Neural progenitor cell (in vitro differentiated cells): ENCODE measurements at places on chromosomes 13 and 19. TPM values are rescaled to one million over a fixed set of nuclear protein-coding genes. Genes with fewer than 3 reads are reported as not detected.

Gene PTPRH
- not detected in 2 replicates for total RNA-seq

Gene HSD17B14
- 11.2 and 27.6 TPM in 2 replicates for total RNA-seq

Gene NUFIP1
- 6.0 and 12.9 TPM in 2 replicates for total RNA-seq

Gene ZNF723
- not detected in 2 replicates for total RNA-seq

Gene CDX2
- not detected in 2 replicates for total RNA-seq

Gene IGFL4
- total RNA-seq, result 0.15 and 0.21 TPM in 2 replicates

Gene SSC5D
- 0.56 TPM in 1 of 2 replicates, not detected in the other for total RNA-seq

Gene IL12RB1
- not detected in 2 replicates for total RNA-seq

Gene PLEKHF1
- total RNA-seq, result 1.2 and 1.4 TPM in 2 replicates

Gene ZIC2
- 52.4 and 87.3 TPM in 2 replicates for total RNA-seq

Gene FFAR3
- total RNA-seq, result not detected in 2 replicates

GRCh38 chr19:28169168-28169887 lies 1043.6 kb downstream of the UQCRFS1 start:
- DNase-seq, result peak; percentile 72

DNA sequence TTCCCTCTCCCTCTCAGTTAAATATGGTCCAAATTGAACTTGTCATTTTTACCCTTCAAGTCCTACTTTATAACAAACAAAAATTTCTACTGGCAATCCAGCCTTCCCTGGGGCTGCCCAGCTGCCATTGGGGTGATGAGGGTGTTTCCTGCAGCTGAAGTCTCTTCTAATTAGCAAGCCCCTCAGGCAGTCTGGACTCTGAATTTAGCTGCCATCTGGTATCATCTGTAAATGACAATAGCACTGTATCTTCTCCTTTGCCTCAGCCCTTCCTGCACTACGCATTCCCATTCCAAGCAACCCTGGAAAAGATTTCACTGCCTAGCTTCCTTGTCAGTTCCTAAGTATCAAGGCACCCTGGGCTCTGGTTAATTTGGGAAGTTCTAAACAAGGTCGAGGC lies 331.1 kb upstream of the KLF12 start:
- DNase-seq, result peak; percentile 10

DNA sequence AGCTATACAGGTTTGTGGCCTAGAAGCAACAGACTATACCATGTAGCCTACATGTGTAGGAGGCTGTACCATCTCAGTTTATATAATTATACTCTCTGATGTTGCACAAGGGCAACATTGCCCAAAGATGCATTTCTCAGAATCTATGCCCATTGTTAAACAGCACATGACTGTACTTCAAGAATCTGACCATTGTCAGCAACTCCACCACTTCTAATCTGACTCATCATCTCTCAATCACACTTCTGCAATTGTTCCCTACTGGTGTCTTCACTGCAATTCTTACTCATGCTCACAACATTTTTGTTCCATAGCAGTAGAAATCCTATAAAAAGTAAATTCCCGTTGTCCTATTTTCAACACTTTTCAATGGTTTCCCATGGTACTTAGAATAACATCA lies 63.9 kb upstream of the ATXN8OS start:
- DNase-seq, result no peak

GRCh38 chr19:51503286-51503817 lies 1.8 kb upstream of the SIGLEC12 start:
- DNase-seq, result no peak

DNA sequence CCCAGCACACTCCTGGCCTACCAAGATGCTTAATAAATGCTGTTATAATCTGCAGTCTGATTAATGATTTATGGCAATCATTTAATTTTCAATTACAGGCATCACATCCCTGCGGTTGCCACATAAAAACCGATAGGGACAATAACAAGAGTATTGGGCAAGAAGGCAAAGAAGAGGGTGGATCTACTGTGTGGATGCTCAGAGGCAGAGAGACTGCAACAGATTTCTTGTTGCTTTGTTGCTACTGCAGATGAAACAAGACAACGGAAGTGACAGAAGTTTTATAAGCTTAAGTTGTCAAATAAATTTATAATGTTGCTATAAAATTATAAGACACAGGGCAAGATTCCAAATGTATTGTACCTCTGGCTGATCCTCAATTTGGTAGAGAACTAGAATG lies 154.8 kb downstream of the ABCC4 start:
- DNase-seq, result no peak

DNA sequence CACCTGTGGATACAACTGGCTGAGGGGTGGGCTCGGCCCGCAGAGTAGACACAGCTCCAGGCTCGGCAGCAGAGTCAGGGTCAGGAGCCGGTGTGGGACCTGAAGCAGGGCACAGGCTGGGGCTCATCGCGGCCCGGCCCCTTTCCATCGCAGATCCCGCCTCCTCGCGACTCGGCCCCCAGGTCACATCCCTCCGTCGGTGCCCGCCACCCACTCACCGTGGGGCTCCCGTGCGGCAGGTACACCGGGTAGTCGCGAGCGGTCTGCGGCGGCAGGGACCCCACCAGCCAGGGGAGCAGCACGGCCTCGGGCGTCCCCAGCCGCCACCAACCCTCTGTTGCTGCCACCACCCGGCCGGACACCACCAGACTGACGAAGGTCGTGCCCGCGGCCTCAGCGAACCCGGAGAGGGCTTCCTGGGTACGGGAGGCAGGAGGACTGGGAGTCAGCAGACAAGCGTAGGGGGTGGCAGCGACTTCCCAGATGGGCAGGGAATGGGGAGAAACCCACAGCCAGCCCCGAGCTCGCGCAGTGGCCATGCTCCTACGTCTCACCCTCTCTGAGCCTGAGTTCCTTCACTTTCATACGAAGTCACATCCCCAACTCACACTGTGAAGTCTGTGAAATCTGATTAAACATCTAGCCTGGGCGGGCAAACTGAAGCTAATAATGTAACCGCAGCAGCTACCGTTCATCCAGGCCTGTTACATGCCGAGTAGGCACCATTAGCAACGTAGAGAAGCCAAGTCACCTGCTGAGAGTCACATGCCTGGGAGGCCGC lies 3.7 kb downstream of the FUZ start:
- peak; percentile 71 for DNase-seq

GRCh38 chr13:48647625-48648024 lies 6.1 kb upstream of the CYSLTR2 start:
- no peak for DNase-seq

DNA sequence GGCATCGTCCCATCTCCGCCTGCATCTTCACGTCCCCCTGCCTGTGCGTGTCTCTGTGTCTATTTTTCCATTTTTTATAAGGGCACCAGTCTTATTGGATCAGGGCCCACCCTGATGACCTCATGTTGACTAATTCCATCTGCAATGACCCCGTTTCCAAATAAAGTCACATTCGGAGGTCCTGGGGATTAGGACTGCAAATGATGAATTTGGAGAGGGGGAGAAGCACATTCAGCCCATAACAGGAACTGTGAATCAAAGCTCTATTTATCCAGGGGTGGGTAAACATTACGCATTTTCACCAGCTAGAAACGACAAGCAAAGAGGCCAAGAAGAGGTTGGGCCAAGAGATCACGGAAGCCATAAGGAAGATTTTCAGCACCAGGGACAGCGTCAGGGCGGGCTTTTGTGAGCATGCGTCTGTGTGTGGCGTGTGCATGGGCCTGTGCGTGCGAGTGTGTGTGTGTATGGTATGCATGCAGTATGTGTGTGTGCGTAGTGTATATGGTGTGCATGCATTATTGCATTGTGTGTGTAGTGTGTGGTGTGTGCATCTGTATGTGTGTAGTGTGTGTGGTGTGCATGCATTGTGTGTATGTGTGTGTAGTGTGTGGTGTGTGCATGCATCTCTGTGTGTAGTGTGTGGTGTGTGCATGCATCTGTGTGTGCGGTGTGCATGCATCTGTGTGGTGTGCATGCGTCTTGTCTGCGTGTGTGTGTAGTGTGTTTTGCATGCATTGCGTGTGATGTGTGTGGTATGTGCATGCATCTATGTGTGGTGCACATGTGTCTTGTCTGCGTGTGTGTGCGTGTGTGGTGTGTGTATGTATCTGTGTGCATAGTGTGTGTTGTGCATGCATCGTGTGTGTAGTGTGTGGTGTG lies 19.6 kb downstream of the CELF5 start:
- DNase-seq, result peak; percentile 89

- DNase-seq, result no peak
These were observed 200.0 kb downstream of the PCDH20 start for GRCh38 chr13:61215601-61216000.

GRCh38 chr13:102198418-102199311 lies 203.2 kb downstream of the FGF14 start:
- no peak for DNase-seq

- peak; percentile 86 for DNase-seq
These were observed 38.6 kb upstream of the TSHZ3 start for GRCh38 chr19:31387717-31388301.

DNA sequence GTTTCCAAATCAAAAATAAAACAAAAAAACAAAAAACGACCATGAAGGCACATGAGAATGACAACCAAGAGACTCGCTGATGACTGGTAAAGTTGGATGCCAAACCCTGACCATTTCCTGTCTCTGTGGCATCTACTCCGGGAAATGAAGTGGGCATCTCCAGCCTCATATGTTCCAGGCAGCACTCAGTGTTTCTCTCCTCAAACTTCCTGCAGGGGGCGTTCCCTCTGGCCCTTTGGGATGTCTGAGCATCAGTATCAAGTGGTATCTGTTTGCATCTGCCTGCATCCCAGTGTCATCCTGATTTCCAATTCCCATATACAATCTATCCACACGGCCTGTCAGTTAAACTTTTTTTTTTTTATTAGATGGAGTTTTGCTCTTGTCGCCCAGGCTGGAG lies 9.8 kb upstream of the SIGLEC12 start:
- DNase-seq, result peak; percentile 10

DNA sequence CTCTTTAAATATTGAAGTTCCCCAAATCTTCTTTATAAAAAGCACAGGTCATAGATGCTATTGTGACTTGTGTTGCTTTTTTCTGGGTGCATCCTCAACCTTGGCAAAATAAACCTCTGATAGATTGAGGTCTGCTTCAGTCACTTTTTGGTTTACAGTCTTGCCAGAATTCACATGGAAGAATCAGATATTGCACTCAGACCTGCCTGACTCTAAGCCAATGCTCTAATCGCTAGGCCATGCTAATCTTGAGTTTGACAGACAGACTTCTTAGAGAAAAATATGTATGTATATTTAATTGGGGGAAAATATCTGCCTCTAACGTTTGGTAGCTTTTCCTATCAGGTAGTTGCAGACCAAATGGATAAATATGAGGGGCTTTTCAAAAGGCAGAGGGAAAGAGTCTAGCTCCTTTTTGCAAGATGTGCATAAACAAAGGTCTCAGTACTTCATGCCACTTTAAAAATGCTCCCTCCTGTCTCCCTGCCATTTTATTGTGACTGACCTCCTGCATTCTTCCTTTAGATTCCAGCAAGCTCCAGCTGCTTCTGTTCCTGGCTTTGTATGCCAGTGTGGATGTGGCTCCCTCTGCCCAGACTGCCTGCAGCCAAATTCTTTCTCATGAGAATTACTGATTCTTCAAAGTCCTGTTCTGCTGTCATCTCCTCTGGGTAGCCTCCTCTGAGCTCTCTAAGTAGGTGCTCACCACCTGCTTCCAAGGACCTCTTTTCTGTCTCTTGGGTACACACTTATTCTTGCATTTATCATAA lies 42.4 kb upstream of the RFC3 start:
- DNase-seq, result peak; percentile 28

GRCh38 chr13:45398877-45399276 lies 19.3 kb downstream of the SLC25A30 start:
- DNase-seq, result no peak

GRCh38 chr13:32008518-32009175 lies 22.9 kb upstream of the FRY start:
- no peak for DNase-seq
